ENCODE measurements at places on chromosomes 5 and 9. TPM values are rescaled to one million over a fixed set of nuclear protein-coding genes. Genes with fewer than 3 reads are reported as not detected.

The PCDHGC4 gene
- not detected for total RNA-seq

The SOX30 gene
- not detected for total RNA-seq

The SPINK13 gene
- not detected for total RNA-seq

DNA sequence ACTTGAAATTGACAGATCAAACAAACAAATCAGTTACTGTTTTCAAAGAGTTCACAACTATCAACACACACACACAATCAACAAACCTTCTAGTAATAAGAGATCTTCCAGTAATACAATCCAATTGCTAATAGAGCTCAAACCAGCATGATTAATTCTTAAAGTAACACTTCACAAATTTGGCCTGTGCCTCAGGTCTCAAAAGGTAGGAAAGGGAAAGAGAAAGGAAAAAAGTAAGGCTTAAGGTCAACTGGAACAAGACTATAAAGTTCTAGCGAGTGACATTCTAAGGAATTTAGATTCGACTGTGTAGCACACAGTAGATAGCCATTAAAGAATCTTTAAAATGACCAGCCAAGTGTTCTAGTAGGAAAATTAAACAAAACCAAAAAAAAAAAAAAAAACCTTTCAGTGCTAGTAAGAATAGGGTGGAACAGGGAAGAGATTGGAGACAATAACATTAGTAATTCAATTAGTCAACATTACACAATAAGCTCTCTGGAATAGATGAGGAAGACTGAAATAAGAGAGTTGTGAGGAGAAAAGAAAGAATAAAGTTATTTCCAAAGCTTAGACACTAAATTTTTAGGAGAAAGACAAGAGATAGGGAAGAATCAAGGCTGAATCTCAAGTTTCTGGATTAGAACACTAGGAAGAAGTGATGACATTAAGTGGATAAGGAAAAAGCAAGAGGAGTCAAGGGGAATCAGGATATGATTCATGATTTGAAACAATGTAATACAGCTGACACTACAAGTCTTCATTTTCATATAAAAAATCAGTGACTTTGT, 86.1 kb downstream of the FBXL17 start:
- H3K36me3 ChIP-seq: no peaks in the 10 kb centered on the region
- DNase-seq: no peak
- peaks cover 4% of the 10 kb centered on the region for H3K4me1 ChIP-seq
- no peak overlapping the region for H3K4me3 ChIP-seq

DNA sequence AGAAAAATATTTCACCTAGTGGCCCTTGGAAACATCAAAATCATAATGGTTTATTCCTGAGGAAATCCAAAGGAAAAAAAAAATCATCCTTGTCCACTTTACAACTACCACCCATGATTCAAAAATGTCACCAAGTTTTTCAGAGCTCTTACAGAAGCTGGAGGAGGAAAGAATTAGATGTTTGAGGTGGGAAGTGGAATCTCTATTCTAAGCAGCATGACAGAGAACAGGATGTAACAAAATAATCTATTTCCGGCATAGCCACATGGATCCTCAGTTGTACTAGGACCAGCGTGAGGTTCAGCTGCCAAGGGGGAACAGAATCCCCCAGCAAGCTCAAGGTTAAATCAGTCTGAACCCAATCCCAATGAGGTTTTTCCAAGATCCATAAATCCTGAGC, 40.2 kb downstream of the FBXW11 start:
- H3K4me1 ChIP-seq: peaks cover 47% of the 10 kb centered on the region
- H3K36me3 ChIP-seq: no peaks in the 10 kb centered on the region
- no peak overlapping the region for H3K4me3 ChIP-seq
- DNase-seq: no peak
- H3K27me3 ChIP-seq: no peaks in the 10 kb centered on the region

- no peak overlapping the region for H3K27ac ChIP-seq
- no peaks in the 10 kb centered on the region for H3K4me1 ChIP-seq
- no peaks in the 10 kb centered on the region for H3K27me3 ChIP-seq
- H3K36me3 ChIP-seq: no peaks in the 10 kb centered on the region
- H3K4me3 ChIP-seq: no peak overlapping the region
- DNase-seq: no peak
Observed at GRCh38 chr9:119903851-119904250, 534.6 kb upstream of the BRINP1 start.

GRCh38 chr9:77807281-77807683, 159.2 kb upstream of the GNA14 start:
- H3K27ac ChIP-seq: peak overlapping the region; percentile 76
- no peaks in the 10 kb centered on the region for H3K36me3 ChIP-seq
- H3K4me1 ChIP-seq: peaks cover 30% of the 10 kb centered on the region
- H3K27me3 ChIP-seq: no peaks in the 10 kb centered on the region
- peak; percentile 37 for DNase-seq

GRCh38 chr9:78775696-78776295, 478.9 kb downstream of the PSAT1 start:
- no peaks in the 10 kb centered on the region for H3K36me3 ChIP-seq
- no peak for DNase-seq
- H3K27me3 ChIP-seq: no peaks in the 10 kb centered on the region
- no peak overlapping the region for H3K27ac ChIP-seq
- H3K4me1 ChIP-seq: no peaks in the 10 kb centered on the region

GRCh38 chr5:177390363-177391300, 6.4 kb downstream of the SLC34A1 start:
- peak; percentile 51 for DNase-seq
- no peaks in the 10 kb centered on the region for H3K27me3 ChIP-seq
- H3K4me3 ChIP-seq: no peak overlapping the region
- H3K36me3 ChIP-seq: no peaks in the 10 kb centered on the region
- H3K27ac ChIP-seq: no peak overlapping the region

GRCh38 chr5:95791751-95792150, 30.8 kb downstream of the GLRX start:
- no peak overlapping the region for H3K4me3 ChIP-seq
- no peak for DNase-seq
- H3K27ac ChIP-seq: no peak overlapping the region
- no peaks in the 10 kb centered on the region for H3K36me3 ChIP-seq

DNA sequence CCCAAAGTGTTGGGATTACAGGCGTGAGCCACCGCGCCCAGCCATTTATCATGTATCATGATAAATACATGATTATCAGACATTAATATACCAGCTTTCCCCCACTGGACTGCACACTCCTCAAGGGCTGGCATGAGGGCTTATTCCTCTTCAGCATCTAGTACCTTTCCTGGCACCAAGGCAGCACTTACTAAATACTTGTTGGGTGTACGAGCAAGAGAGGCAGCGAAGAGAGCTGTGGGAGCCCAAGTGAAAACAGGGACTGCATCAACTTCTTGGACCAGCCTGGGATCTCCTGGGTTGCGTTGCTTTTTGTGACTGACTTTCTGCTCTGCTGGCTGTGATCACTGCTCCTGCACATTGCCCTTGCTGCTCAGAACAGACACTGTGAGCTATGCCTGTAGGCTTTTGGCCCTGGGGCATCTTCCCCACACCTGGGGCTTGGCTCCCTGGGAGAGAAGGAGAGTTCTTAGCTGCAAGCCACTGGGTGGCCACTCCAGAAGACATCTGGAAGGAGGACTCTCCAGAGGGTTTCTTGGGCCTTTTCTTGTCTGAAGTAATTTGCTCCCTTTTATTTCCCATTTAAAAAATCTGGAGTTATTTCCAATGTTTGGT, 224.3 kb downstream of the NR3C1 start:
- DNase-seq: no peak
- H3K27me3 ChIP-seq: no peaks in the 10 kb centered on the region
- no peaks in the 10 kb centered on the region for H3K36me3 ChIP-seq
- H3K27ac ChIP-seq: no peak overlapping the region
- H3K4me1 ChIP-seq: peaks cover 50% of the 10 kb centered on the region
- H3K4me3 ChIP-seq: no peak overlapping the region

DNA sequence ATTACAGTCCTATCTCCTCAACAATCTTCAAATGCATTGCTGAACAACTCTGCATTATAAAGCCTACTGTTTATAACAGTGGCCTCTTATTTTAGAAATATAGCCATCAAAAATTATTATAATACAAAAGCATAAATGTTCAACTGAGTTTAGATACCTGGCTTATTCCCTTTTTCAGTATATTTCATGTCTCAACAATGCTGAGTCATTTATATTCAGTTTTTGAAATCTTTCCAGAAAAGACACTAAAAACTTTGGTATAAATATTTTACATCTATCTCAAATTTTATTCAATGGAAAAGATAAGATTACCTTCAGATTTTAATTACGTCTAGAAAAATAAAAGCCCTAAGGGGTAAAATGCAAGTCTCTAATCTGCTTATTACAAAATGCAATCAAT, 37.9 kb downstream of the LURAP1L start:
- peaks cover 20% of the 10 kb centered on the region for H3K4me1 ChIP-seq
- H3K4me3 ChIP-seq: no peak overlapping the region
- no peaks in the 10 kb centered on the region for H3K27me3 ChIP-seq
- no peak for DNase-seq

DNA sequence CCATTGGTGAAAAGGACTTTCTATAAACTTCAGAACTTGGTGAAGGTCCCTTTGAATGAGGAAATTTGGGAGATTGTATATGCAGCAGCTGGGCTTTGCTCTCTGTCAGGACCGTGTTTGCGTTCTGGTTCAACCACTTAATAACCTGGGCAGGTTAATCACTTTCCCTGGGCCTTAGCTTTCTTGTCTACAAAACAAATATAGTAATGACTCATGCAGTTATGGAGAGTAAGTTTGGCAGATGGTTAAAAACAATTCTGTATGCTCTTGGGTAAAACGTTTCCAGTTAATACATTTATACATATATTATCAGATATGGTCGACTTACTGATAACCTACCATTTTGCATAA, 197.0 kb downstream of the ARHGEF28 start:
- no peak for DNase-seq
- no peaks in the 10 kb centered on the region for H3K4me1 ChIP-seq
- no peak overlapping the region for H3K27ac ChIP-seq
- no peaks in the 10 kb centered on the region for H3K36me3 ChIP-seq
- H3K4me3 ChIP-seq: no peak overlapping the region
- H3K27me3 ChIP-seq: no peaks in the 10 kb centered on the region
